ENCODE measurements at places on chromosomes 11 and 22. TPM values are rescaled to one million over a fixed set of nuclear protein-coding genes. Genes with fewer than 3 reads are reported as not detected.

DNA sequence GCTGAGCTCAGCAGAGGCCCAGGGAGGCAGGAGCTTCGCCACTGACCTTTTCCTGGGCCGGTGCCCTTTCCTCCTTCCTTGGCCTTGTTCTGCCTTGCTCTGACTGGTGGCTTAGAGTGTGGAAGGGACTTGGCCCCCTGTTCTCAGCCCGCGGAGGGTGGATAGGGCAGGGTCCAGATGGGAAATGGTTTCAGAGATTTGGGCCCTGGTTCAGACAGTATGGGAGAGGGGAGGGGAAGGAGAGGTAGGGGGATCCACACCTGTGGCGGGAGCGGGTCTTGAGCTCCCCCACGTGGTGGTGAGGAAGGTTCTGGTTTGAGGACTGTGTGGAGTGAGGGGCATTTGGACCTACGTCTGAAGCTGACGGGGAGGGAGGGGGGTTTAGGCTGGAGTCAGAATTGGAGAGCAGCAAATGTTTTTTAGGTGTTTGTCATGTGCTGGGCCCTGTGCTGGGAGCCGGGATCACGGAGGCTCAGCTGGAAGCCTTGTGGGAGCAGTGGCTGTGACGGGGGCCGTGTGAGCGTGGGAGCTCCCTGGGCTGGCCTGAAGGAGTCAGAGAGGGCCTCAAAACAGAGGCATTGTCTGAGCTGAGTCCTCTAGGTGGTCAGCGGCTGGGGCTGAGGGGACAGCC is 27.2 kb downstream of the SHANK3 start:
- no peak for DNase-seq
- H3K36me3 ChIP-seq, result no peaks in the 10 kb centered on the region
- no peaks in the 10 kb centered on the region for H3K27me3 ChIP-seq
- H3K27ac ChIP-seq, result no peak overlapping the region

- peak overlapping the region; percentile 98 for H3K27ac ChIP-seq
- H3K4me3 ChIP-seq, result peak overlapping the region; percentile 45
- peaks cover 58% of the 10 kb centered on the region for H3K4me1 ChIP-seq
- no peaks in the 10 kb centered on the region for H3K27me3 ChIP-seq
Observed at GRCh38 chr22:38069372-38070249, 12.4 kb downstream of the PICK1 start.

- no peak for DNase-seq
- peak overlapping the region; percentile 57 for H3K27ac ChIP-seq
- no peaks in the 10 kb centered on the region for H3K27me3 ChIP-seq
- no peaks in the 10 kb centered on the region for H3K36me3 ChIP-seq
- H3K4me1 ChIP-seq, result peaks cover 62% of the 10 kb centered on the region
Observed at GRCh38 chr11:26948881-26949280, 45.0 kb upstream of the FIBIN start.

The NEFH gene
- 0.14 TPM for total RNA-seq
